ENCODE measurements at places on chromosomes 13 and 19.

DNA sequence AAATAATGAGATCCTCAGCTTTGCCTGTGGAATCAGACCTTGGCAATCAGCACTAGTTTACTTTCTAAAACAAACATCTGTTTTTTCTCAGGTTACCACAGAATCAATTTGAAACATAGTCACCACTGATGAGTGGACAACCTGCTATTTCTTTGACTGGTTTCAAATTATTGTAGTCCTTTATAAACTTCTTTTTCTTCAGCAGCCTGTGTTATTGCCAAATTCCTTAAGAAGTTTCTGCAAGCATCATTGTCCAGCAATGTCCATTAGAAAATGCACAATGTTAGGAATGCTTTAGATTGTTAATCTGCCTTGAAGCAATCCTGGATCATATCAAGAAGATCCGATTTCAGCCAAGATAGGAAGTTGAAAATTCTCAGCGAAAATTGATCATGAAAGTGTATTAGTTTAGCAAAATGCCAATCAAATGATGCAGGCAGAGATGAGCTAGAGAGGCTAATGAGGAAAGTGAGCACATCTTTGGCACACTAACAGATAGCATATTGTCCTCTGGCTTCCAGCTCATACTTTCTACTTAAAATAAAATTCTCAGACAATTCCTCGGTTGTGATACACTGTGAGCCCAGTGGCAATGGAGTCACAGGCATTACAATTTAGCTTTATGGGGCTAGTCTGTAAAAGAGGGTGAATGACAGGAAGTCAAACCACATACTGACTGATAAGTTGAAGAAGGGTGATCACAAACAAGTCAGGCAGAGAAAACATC is 270.6 kb downstream of the SLITRK6 start:
- no peak for DNase-seq

GRCh38 chr13:78084401-78084800 is 165.8 kb upstream of the EDNRB start:
- DNase-seq: no peak

GRCh38 chr13:85436029-85436428 is 363.2 kb downstream of the SLITRK6 start:
- DNase-seq: no peak

- DNase-seq: no peak
Measured at GRCh38 chr13:20717581-20718542, 14.4 kb downstream of the IL17D start.

DNA sequence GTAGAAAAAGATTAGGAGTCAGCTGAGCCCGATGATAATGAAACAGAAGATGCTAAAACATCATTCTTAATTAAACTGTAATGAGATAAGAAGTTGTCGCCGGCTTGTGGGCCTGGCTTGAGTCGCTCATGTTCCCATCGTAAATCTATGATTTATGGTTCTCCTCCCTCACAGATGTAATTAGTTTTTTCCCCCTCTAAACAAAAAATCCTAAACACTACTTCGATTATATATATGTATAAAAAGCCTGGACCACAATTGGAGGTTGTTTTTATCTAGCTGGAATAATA is 151.3 kb downstream of the PTPRS start:
- DNase-seq: no peak

GRCh38 chr13:50892210-50892944 is 17.2 kb upstream of the RNASEH2B start:
- no peak for DNase-seq

DNA sequence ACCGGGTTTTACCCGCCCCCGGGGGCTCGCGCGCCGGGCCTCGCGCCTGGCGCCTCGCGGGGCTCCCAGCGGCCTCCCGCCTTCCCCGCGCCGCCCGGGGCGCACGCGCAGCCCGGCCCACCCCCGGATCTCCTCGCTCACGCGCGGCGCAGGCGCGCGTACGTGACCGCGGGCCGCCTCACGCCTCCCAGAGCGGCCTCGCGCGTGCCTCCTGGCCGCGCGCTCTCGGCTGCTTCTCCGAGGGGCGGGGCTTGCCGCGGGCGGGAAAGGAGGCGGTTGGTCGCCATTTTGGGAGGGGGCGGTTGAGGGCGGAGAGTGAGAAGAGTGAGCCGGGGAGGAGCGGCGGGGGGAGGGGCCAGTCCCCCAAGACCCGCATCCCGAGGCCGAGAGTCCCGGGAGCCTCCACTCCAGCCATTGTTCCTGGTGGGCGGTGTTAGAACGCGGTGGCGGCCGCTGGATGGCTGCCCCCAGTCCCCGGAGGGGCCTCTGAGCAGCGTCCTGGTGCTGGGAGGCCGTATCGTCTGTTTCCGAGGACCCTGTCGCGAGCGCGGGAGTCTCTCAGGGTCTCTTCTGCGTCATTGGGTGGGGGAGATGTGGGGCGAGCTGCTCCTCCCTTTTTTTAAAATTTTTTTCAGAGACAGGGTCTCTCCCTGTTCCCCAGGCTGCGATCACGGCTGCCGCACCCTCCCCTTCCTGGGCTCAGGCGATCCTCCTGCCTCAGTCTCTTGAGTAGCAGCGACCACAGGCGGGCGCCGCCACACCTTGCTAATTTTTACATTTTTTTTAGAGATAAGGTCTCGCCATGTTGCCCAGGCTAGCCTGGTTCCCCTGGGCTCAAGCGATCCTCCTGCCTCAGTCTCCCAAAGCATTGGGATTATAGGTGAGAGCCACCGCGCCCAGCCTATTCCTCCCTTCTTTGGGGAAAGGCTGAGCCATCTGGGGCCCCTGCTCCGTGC is at the start of gene ZNF541:
Gene ZNF541 (minus strand): TSS at position 78 of the 956 bp plus-strand sequence. CDS start 17,292 bp downstream, outside the sequence.
- DNase-seq: no peak

GRCh38 chr19:13995017-13995728 is 10.9 kb downstream of the RFX1 start:
- no peak for DNase-seq

GRCh38 chr19:2550431-2551171 is 74.7 kb downstream of the GADD45B start:
- DNase-seq: no peak

DNA sequence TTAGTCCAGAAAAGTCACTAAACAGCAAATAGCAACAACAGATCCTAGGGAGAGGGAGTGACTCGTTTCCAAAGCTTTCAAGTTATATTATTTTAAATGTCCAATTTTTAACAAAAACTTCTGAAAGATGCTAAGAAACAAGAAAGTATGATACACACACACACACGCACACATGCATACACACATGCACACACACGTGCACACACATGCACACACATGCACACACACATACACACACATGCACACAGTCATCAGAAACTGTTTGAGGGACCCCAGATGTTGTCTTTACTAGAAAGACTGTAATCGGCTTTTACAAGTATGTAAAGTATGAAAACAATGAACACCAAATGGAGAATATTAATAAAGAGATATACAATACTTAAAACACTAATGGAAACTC is 825.4 kb downstream of the UQCRFS1 start:
- DNase-seq: no peak

- DNase-seq: peak; percentile 32
Measured at GRCh38 chr19:15378534-15379082, 979 bp downstream of the AKAP8 start.

- no peak for DNase-seq
Measured at GRCh38 chr13:98827449-98827848, 75.0 kb upstream of the SLC15A1 start.

GRCh38 chr13:113448885-113449692 is 4.2 kb downstream of the ADPRHL1 start:
- DNase-seq: peak; percentile 93

DNA sequence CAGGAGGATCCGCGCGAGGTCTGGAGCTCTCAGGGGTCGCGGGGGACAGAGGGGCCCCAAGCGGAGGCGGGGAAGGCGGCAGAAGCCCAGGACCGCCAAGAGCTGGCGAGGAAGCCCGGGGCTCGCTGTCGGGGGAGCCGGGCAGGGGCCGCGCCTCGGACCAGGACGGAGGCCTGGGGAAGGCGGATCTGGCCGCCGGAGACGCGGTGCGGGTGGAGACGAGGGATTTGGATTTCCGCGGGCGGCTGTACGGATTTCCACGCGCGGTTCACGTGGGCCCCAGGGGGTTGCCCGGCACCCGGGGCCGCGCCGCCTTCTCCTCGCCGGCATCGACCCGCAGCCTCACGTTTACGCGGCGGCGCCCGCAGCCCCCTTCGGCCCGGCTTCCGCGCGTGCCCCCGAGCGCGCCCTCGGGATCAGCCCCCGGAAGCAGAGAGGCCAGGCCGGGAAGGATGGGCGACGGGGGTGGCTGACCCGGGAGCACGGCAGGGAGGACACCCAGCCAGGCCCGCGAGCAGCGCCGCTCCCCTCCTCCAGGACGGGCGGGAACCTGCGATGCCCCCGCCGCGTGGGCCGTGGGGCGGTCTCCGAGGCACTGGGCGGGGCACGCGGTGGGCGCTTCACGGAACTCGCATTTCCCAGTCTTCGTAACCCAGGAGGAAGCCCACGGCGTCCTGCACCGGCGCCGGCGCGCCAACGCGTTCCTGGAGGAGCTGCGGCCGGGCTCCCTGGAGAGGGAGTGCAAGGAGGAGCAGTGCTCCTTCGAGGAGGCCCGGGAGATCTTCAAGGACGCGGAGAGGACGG is 4.7 kb downstream of the F7 start:
- DNase-seq: no peak

GRCh38 chr19:17942582-17943273 is 9.9 kb downstream of the CCDC124 start:
- no peak for DNase-seq

DNA sequence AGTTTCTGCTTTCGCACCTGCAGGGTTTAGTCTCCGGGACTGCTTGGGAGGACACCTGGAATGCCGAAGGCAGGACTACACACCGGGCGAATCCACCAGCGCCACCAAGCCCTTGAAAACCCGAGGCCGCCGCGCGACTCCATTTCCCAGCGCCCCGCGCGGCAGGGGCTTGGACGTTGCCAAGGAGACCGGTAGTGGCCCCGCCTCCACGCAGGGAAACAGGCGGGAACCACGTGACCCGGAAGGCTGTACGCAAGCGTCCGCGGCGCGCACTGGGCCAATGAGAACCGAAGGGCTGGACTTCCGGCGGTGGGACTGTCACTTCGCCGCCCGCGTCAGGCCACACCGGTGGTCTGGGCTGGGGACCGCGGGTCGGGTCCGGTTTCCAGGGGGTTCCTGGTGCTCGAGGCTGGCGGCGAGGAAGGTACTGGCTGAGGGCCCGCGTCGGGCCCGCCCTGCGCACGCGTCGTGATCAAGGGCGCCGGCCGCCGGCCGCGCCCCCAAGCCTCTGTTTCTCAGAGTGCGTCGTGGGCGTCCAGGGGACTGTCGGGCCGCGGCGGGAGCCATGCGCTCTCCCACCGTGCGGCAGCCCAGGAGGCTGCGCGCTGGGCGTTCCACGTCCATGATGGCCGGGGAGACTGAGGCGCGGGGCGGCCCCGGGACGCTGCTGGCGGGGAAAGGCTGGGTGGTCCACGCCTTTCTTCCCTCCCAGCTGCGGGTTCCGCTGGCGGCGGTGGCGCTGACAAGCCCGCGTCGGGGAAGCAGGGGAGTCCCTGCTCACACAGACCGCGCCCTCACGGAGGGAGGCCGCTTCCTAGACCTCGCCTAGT is at the start of gene ZNF324:
Gene ZNF324 (plus strand): TSS at position 321 of the 830 bp plus-strand sequence. CDS start 2,106 bp downstream, outside the sequence.
- peak; percentile 96 for DNase-seq

GRCh38 chr19:40433391-40434216 is 7.8 kb upstream of the SERTAD1 start:
- peak; percentile 75 for DNase-seq

- no peak for DNase-seq
Measured at GRCh38 chr13:32594157-32594738, 8.0 kb downstream of the PDS5B start.

GRCh38 chr13:73520566-73521289 is 461.9 kb downstream of the KLF5 start:
- DNase-seq: peak; percentile 2

DNA sequence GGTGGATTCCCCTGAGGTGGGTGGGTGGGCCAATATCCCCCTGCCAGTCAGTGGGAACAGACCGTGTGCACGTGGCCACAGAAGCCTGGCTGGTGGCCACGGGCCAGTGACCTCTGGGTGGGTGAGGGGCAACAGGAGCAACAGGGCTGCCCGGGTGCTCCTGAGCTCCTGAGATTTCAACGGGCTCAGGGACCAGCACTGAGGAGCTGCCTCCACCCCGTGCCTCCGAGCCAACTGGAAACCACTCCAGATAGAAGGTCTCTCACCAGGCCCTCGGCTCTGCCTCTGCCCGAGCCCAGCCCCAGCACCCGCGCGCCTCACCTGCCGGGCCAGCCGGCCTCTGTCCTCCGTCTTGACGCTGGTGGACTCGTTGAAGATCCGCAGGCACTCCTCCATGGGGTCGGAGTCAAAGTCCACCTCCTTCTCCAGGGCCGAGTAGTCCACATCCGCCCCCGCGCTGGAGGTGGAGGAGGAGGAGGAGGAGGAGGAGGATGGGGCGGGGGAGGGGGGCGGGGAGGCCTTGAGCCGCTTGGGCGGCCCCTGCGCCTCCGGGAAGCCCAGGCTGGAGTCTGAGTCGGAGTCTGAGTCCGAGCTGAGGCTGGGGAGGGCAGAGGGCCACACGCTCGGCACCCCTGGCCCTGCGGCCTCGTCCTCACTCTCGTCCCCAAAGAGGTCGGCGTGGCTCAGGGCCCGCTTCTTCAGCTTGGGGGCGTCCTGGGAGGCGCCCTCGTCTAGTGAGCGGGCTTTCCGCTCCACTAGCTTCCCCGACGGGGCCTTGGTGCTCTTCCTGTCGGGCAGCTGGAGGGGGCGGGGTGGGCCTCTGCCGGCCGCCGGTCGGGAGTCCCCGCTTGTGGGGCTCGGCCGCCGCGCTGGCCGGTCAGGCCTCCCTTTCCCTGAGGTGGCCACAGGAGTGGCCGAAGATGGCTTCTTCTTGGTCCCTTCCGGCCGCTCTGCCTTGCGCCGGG is 14.8 kb upstream of the ATP8B3 start:
- no peak for DNase-seq

DNA sequence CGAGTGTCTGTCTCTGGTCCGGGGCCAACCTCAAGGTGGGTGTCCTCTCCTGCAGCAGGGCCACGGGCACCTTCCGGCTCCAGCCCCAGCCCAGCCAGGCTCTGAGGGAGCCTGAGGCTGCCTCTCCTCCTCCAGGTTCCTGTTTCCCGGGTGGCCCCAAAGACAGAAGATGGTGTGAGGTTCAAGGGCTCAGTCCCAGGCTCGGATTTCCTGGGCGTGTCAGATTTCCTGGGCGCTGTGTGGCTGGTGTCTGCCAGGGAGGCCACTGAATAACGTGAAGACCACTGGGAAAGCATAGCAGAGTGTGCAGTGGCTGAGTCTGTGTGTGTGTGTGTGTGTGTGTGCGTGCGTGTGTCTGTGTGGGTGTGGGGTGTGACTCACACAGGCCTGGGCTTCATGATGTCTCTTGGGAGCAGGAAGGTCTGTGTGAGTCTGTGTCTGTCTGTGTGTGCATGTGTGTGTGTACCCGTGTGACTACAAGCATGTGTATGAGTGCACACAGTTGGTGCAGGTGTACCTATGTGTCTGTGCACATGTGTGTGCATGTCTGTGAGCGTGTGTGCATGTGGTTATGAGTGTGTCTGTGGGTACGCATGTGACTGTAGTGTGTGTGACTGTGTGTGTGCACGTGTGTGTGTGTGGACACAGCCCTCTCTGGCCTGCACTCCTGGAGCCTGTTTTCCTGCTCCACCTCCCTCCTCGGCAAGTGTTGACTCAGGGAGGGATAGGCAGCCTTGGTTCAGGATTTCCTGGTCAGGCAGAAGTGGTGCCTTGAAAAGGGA is 28.3 kb downstream of the CEBPA start:
- no peak for DNase-seq

DNA sequence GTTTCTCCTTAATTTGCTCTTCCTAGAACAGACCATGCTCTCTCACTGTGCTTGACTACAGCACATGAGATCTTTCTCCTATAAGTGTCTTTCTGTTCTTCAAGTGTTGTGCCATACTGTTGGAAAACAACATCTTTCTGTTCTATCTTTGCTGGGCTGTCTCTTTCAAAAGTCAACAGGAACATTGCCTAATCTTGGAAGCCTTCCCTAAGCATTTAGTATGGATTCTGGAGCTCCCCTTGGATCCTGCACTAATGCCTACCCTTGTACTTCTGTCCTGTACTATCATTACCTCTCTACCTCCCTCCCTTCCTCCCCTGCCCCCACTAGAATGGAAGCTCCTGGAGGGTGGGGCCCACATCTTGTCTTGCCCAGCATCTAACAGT is 26.8 kb downstream of the STARD13 start:
- no peak for DNase-seq

Measured in LoVo (cell line).